Aorta (tissue), 5 donors: ENCODE measurements at places on chromosomes 3 and 15.

DNA sequence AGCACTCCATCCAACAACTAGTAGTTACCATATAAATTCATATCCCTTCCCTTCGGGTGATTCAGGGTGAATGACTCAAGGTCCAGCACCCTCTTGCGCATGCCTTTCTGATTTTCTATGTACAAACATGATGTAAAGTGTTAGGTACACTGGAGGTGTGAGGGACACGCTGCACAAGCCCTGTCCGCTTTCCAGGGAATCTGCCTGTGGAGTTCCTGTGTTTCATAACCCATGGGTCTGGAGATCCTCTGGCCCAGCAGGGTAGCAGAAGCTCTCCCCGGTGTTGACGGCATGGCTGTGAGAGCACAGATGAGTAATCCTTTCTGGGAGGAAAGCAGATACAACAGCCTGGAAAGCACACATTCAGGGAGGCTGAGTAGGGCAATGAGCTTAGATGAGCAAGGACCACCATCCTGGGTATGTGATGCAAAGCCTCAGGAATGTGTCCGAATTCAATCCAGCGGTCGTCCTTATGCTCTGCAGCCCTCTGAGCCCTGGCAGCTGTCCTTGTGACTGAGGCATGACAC lies 142.9 kb upstream of the TP63 start:
- no peak for DNase-seq

DNA sequence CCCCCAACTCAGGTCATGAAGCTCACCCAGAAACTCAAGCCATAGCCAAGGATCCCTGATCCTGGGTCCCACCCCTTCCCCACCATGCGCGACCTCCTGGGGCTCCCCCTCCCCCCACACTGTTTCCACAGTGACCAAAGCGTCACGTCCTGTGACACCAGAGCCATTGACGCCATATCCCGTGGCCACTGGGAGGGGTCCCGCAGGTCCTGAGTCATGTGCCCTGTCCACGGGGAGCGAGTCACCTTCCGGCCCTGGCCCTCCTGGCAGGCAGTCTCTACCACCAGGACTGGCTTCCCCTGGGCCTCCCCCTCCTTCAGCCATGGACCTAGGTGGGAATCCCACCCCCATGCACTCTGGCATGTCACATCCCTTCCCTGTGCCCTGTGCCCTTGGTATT lies 15.6 kb downstream of the SEMA3F start:
- no peak for DNase-seq

GRCh38 chr3:13365390-13366379 lies 54.4 kb downstream of the NUP210 start:
- DNase-seq, result no peak

GRCh38 chr3:160768031-160768430 lies 12.0 kb downstream of the PPM1L start:
- no peak for DNase-seq
